Natural killer cell treated with Interleukin-12 subunit alpha and Interleukin-12 subunit beta and Interleukin-15 and Interleukin-18, amount 100 ng/mL, for 72 hours (primary cell): ENCODE measurements at places on chromosomes 1 and 21. TPM values are rescaled to one million over a fixed set of nuclear protein-coding genes. Genes with fewer than 3 reads are reported as not detected.
A peak's percentile ranks its signal among the peaks of the same experiment; 100 is the strongest.

- no peak overlapping the region for H3K27ac ChIP-seq
- H3K36me3 ChIP-seq = peaks cover 15% of the 10 kb centered on the region
- no peak overlapping the region for H3K4me3 ChIP-seq
- no peaks in the 10 kb centered on the region for H3K4me1 ChIP-seq
- DNase-seq = no peak
- no peaks in the 10 kb centered on the region for H3K27me3 ChIP-seq
These were observed 33.1 kb upstream of the YTHDF2 start for GRCh38 chr1:28703629-28704028.

The TCHH gene
- total RNA-seq = 0.08 TPM

GRCh38 chr21:44010429-44010828 lies 1.7 kb upstream of the TRAPPC10 start:
- peak overlapping the region; percentile 63 for H3K27ac ChIP-seq
- H3K4me3 ChIP-seq = peak overlapping the region; percentile 65
- peaks cover 9% of the 10 kb centered on the region for H3K36me3 ChIP-seq
- H3K27me3 ChIP-seq = no peaks in the 10 kb centered on the region
- H3K4me1 ChIP-seq = peaks cover 35% of the 10 kb centered on the region
- no peak for DNase-seq

The CSF1 gene
- total RNA-seq = 24.1 TPM

- no peak overlapping the region for H3K27ac ChIP-seq
- H3K27me3 ChIP-seq = peaks cover 9% of the 10 kb centered on the region
- H3K36me3 ChIP-seq = no peaks in the 10 kb centered on the region
- no peaks in the 10 kb centered on the region for H3K4me1 ChIP-seq
These were observed 228.8 kb upstream of the KAZN start for GRCh38 chr1:14369526-14370213.

The F13B gene
- total RNA-seq = not detected

DNA sequence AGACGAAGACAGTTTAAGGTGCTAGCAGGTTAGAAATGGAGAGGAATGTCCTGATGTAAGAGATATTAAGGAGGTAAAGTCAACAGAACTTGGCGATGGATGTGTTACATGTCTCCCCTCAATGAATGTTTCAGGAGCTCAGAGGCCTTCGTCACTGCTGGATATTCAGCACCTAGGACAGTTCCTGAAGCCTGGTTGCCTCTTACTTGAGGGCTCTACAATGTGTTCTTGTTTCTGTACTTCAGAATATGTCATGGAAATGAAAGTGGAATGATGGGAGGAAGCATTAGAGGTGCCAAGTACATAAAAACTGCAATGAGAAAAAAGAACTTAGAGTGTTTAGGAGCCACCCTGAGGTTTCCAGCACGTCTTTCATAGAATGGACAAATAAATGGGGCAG lies 17.7 kb downstream of the TNR start:
- DNase-seq = no peak
- no peak overlapping the region for H3K4me3 ChIP-seq
- H3K27ac ChIP-seq = no peak overlapping the region

The ADARB1 gene
- total RNA-seq = 38.5 TPM

The KPRP gene
- total RNA-seq = not detected

GRCh38 chr1:165854101-165854845 lies 26.9 kb downstream of the UCK2 start:
- H3K27ac ChIP-seq = peak overlapping the region; percentile 50
- DNase-seq = no peak
- H3K4me1 ChIP-seq = peaks cover 71% of the 10 kb centered on the region

DNA sequence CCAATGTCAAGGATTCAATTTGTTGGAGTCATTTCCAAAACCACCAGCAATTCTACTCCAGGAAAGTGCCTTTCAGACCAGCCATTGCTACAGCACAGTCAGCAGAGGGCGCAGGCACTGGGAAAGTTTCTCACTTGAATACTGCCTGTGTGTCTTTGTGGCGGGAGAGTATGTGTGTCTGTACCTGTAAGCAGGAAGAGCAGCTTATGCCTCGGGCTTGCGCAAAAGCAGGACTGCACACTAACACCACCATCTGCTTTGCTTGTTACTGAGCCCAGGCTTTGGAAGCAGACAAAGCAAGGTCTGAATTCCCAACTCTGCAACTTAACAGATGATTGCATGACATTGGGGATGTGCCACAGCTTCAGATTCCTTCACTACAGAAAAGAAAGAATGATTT lies 7.0 kb upstream of the CTSE start:
- H3K4me3 ChIP-seq = no peak overlapping the region
- no peaks in the 10 kb centered on the region for H3K4me1 ChIP-seq
- peaks cover 52% of the 10 kb centered on the region for H3K27me3 ChIP-seq
- H3K36me3 ChIP-seq = no peaks in the 10 kb centered on the region
- H3K27ac ChIP-seq = no peak overlapping the region
- DNase-seq = peak; percentile 73

The LCE1E gene
- not detected for total RNA-seq

DNA sequence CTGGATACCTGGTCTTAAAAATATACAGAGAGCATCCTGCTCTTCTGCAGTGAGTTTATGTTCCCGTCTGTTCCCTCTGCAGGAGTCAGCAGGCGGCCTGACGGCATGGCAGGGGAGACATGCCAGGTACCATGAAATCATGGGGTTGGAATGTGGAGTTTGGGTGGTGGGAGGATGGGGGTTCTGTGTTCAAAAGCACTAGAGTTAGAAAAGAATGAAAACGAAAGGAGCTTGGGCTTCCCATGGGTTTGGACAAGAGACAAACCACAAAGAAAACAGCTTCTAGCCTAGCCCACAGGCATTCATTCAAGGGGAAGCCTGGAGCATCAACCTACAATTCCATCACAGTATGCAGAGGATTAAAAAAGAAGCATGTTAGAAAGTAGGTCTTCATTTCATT lies 59.9 kb downstream of the WARS2 start:
- H3K4me1 ChIP-seq = peaks cover 3% of the 10 kb centered on the region
- H3K27ac ChIP-seq = no peak overlapping the region
- no peak for DNase-seq
- H3K36me3 ChIP-seq = peaks cover 3% of the 10 kb centered on the region

The FGR gene
- total RNA-seq = 14.2 TPM

The S100A13 gene
- 5.0 TPM for total RNA-seq

The CYB561D1 gene
- 18.7 TPM for total RNA-seq

- H3K36me3 ChIP-seq = no peaks in the 10 kb centered on the region
- peaks cover 19% of the 10 kb centered on the region for H3K27me3 ChIP-seq
- H3K4me1 ChIP-seq = no peaks in the 10 kb centered on the region
These were observed 80.8 kb upstream of the POU3F1 start for GRCh38 chr1:38127428-38127827.

DNA sequence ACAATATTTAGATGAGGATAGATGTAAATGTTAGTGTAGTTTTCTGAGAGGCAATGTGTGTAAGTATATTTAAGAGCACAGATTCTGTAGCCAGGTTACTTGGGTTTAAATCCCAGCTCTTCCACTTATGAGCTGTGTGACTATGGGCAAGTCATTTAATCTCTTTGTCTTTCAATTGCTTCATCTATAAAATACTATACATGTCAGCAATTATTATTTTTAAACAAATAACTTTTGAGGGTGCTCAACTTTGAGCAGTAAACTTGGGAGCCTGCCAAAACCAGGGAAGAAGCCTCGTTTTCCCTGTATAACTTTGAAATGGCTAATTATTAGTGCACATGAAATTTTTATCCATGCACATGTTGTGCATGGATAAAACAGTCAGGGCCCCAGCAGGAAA lies 222.8 kb downstream of the FOXD2 start:
- H3K27me3 ChIP-seq = peaks cover 24% of the 10 kb centered on the region
- no peak for DNase-seq
- no peak overlapping the region for H3K27ac ChIP-seq
- no peaks in the 10 kb centered on the region for H3K4me1 ChIP-seq

DNA sequence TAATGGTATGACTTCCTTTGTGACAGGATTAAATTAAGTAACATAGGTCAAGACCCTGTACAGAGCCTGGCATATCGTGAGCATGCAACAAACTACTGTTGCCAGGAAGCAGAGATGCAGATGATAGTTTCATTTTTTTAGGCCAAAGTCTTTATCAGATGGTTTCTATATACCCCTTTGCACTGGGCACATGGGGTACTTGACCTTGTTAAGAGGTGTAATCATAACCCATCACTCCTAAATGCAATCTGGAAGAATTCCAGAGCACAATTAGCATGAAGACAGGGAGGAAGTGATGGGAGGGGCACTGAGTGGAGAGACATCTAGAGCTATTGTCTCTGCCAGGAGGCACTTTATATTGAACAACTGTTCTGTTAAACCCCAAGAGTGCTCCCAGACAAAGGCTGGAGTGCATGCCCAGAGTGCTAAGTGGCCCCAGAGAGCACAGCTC lies 22.1 kb downstream of the ZBTB17 start:
- H3K27me3 ChIP-seq = no peaks in the 10 kb centered on the region
- H3K27ac ChIP-seq = peak overlapping the region; percentile 23
- H3K36me3 ChIP-seq = peaks cover 13% of the 10 kb centered on the region
- no peak for DNase-seq
- peaks cover 72% of the 10 kb centered on the region for H3K4me1 ChIP-seq

GRCh38 chr21:35940074-35940927 lies 120.0 kb downstream of the SETD4 start:
- no peaks in the 10 kb centered on the region for H3K4me1 ChIP-seq
- H3K4me3 ChIP-seq = no peak overlapping the region
- no peak for DNase-seq
- H3K27me3 ChIP-seq = peaks cover 5% of the 10 kb centered on the region
- H3K27ac ChIP-seq = no peak overlapping the region
- H3K36me3 ChIP-seq = no peaks in the 10 kb centered on the region

GRCh38 chr21:42347601-42348327 lies 3.0 kb downstream of the TFF2 start:
- no peaks in the 10 kb centered on the region for H3K4me1 ChIP-seq
- no peak overlapping the region for H3K4me3 ChIP-seq
- H3K27me3 ChIP-seq = no peaks in the 10 kb centered on the region
- no peak overlapping the region for H3K27ac ChIP-seq
- H3K36me3 ChIP-seq = no peaks in the 10 kb centered on the region

The AJAP1 gene
- not detected for total RNA-seq

DNA sequence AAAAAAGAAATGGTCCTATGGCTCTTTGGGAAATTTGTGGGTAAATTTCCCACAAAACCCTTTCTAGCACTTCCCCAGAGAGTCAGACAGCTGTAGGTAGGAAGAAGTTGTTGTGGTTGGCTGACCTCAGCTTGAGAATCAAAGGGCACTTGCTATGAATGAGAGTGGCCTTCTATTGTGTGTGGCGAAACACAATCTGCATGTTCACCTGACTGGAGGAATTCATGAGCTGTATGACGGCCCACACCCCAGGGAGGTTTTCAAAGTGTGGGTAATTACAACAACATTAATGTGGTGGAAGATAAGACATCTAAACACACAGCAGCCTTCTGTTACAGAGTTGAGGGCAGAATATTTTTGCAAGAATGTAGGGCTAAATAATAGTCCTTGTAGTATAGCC lies 38.8 kb downstream of the NGF start:
- no peak overlapping the region for H3K27ac ChIP-seq
- peaks cover 4% of the 10 kb centered on the region for H3K27me3 ChIP-seq
- no peaks in the 10 kb centered on the region for H3K4me1 ChIP-seq
- DNase-seq = no peak
- no peak overlapping the region for H3K4me3 ChIP-seq

The FALEC gene
- not detected for total RNA-seq

The VHLL gene
- total RNA-seq = not detected

The ANXA9 gene
- not detected for total RNA-seq

The TXNIP gene
- 87.8 TPM for total RNA-seq

The GUCA2B gene
- not detected for total RNA-seq

DNA sequence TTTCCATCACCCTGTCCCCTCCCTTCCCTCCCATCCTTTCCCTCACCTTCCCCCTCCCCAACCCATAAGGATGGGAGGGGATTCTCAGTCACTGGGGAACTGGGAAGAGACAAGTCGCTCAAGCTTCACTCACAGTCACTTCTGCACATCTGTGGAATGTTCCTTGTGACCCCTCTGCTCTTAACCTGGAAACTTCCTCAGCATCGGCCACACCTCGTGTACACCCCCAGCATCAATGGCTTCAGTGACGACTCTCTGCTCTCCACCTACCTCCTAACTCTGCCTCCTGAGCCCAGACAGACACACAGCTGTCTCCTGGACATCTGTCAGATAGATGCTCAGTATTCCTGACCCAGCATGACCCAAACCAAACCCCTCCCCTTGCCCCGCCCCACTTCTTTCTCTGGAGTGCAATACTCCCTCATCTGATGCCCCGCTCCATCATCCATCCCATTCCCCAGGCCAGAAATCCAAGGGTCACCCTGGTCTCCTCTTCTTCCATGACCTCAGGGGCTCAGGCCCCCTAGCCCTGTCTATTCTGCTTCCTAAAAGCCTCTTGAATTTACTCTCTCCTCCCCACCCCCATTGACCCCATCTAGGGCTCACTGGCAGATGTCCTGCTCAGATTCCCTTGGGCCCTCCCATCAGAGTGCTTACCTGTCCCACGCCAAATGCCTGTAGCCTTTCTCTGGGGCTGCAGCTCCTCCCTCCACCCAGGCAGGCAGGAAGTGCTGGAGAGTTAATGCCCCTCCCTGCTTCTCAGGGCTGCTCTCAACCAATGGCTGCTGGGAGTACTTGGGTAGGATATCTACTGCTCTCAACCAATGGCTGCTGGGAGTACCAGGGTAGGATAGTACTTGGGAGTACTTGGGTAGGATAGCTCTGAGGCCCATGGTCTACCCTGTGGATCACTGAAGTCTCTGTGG lies 83.1 kb upstream of the CSF3R start:
- H3K27me3 ChIP-seq = no peaks in the 10 kb centered on the region
- H3K36me3 ChIP-seq = no peaks in the 10 kb centered on the region
- no peaks in the 10 kb centered on the region for H3K4me1 ChIP-seq

The KCNT2 gene
- total RNA-seq = not detected

- H3K27me3 ChIP-seq = peaks cover 11% of the 10 kb centered on the region
- peaks cover 40% of the 10 kb centered on the region for H3K4me1 ChIP-seq
- H3K36me3 ChIP-seq = peaks cover 10% of the 10 kb centered on the region
- H3K27ac ChIP-seq = peak overlapping the region; percentile 77
- peak overlapping the region; percentile 62 for H3K4me3 ChIP-seq
These were observed 26.6 kb downstream of the ATF3 start for GRCh38 chr1:212635141-212635631.

DNA sequence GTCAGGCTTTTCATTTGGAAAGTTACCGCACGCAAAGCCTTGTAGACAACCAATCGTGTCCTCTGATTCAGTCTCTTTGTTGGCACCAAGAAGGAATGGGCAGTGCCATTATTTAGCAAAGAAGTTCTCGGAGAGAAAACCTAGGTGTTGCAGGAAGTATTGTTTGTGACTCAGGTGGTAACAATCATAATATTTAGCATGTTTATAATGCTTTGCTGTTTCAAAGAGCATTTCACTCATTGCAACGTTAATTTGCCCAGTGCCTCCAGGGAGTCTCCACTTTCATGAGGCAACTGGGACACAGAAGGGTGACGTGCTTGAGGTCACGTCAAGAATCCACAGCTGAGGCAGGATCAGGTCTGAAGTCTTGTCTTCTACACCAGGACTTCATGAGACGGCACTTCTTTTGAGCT lies 31.4 kb downstream of the STPG1 start:
- peaks cover 22% of the 10 kb centered on the region for H3K4me1 ChIP-seq
- H3K27ac ChIP-seq = no peak overlapping the region
- no peak for DNase-seq
- no peaks in the 10 kb centered on the region for H3K36me3 ChIP-seq

DNA sequence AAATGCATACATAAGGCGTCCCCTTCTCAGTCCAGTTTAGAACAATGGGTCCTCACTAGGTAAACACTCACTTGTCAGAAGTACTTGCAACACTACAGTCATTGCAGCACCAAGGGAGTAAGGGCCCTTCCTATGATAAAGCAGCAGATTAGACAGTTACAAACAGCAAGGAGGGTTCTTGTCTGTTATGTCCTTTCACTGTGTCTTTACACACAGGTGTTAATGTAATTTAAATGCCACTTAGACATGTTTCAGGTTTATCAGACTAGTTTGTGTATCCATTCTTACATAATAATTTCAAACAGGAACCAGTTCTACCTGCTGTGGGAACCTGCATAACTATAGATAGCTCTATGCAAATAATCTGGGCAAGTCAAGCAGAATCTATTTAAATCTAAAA lies 105.6 kb upstream of the USH2A start:
- H3K4me1 ChIP-seq = no peaks in the 10 kb centered on the region
- no peak overlapping the region for H3K4me3 ChIP-seq
- H3K27ac ChIP-seq = no peak overlapping the region
